ENCODE measurements at places on chromosomes 4 and X. TPM values are rescaled to one million over a fixed set of nuclear protein-coding genes. Genes with fewer than 3 reads are reported as not detected.

GRCh38 chrX:150543230-150544155 is 24.9 kb upstream of the MTM1 start:
- DNase-seq, result no peak

The RIPPLY1 gene
- total RNA-seq, result not detected

The H2AZ1 gene
- 1,257 TPM for total RNA-seq

The FGF5 gene
- 5.8 TPM for total RNA-seq

- DNase-seq, result no peak
Observed at GRCh38 chrX:33970028-33970967, 161.8 kb downstream of the FAM47A start.

DNA sequence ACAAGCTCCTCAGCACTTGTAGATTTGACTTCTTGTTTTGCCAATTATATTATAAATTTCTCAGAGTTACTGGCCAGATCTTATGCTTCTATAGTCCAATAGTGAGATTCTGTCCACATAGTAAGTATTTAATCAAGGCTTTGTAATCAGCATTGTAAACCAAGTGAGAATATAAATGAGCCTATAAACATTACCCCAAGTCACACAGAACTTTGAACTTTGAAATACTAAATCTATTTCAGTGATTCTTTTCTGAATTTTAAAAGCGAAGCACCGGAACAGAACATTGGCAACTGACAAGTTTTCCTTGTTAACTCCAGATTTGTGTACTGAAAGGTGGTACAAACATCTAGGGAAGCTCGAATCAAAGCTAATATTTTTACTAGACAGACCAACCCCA is 37.2 kb downstream of the PPM1K start:
- peak; percentile 4 for DNase-seq

The MCF2 gene
- total RNA-seq, result 0.07 TPM

GRCh38 chr4:148530114-148530513 is 87.9 kb upstream of the NR3C2 start:
- peak; percentile 50 for DNase-seq

The MEPE gene
- total RNA-seq, result not detected

GRCh38 chr4:2649604-2650114 is 106.5 kb downstream of the TNIP2 start:
- no peak for DNase-seq

The RRH gene
- not detected for total RNA-seq

DNA sequence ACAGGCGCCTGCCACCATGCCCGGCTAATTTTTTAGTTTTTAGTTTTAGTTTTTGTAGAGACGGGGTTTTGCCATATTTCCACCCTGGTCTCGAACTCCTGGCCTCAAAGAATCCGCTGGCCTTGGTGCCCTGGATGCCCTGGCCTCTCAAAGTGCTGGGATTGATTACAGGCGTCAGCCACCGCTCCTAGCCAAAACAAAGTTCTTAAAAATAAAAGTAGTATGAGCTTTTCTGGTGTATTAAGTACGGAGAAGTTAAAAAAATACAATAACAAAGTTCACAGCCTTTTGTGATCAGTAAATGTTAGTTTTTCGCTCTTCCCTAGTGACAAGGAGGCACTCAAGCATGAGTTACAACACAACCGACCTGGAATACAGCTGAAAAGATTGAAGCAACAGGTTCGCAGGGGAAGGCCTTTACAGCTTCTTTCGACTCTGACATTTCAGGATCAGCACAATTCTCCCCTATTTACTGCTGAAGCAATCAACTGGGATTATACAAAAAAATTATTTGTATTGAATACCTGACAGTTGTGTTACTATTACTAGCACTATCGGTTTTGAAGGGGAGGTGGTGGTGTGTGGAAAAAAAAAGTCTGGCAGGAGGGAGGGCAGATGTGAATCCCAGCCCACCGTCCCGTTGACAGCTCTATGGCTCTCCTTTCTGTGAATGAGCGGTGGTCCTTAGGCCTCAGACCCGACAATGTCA is 893 bp upstream of the METAP1 start:
- peak; percentile 23 for DNase-seq

DNA sequence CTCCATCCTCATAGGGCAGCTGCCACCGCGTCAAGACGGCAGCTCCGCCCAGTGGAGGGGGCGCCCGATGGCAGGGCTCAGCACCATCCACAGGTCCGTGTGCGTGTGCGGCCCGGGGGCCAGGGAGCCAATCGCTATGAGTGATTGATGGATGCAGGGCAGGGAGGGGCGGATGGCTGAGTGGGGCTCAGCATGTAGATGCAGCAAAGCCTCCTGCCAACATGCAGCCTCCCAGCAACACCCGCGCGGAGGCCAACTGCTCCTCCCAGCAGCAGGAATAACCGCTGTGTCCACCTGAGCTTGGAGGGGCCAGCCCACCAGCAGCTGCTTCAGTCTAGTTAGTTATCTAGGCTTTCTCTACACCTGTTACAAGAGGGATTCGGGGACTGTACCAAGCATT is 77.4 kb downstream of the MTMR1 start:
- no peak for DNase-seq

The MSX1 gene
- total RNA-seq, result 1.6 TPM

- DNase-seq, result no peak
Observed at GRCh38 chr4:14428125-14428524, 574.2 kb upstream of the CPEB2 start.

GRCh38 chrX:97401154-97401553 is 517.4 kb downstream of the RPA4 start:
- peak; percentile 39 for DNase-seq

DNA sequence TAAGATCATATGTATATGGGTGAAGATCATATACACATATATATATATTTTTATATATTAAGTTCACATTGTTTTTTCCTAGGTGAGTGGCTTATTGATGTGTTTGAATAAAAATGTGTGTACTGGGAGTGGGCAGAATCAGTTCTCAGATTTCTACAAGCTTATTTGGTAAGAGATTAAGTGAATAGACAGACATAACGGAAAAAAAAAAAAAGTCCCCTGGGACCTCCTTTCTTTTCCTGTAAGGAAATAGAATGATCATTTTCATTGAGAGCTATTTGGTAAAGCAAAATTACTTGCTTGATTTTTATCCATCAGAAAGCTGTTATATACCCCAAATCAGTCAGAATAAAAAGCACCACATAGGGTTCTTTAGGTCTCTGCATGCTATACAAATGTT is 597.7 kb downstream of the PCDH18 start:
- no peak for DNase-seq

GRCh38 chrX:46178763-46179162 is 366.5 kb downstream of the ZNF674 start:
- DNase-seq, result no peak

The RHOXF2 gene
- not detected for total RNA-seq

- DNase-seq, result no peak
Observed at GRCh38 chrX:121558886-121559285, 511.5 kb downstream of the GLUD2 start.

The MTM1 gene
- 4.1 TPM for total RNA-seq

The MAGIX gene
- 8.3 TPM for total RNA-seq

The CBLL2 gene
- total RNA-seq, result not detected

The MTMR8 gene
- 0.12 TPM for total RNA-seq

GRCh38 chr4:172962564-172963353 is 205.9 kb upstream of the GALNT7 start:
- no peak for DNase-seq

GRCh38 chrX:129791961-129792570 is 12.3 kb downstream of the SASH3 start:
- DNase-seq, result no peak

The FAM50A gene
- total RNA-seq, result 74.1 TPM

DNA sequence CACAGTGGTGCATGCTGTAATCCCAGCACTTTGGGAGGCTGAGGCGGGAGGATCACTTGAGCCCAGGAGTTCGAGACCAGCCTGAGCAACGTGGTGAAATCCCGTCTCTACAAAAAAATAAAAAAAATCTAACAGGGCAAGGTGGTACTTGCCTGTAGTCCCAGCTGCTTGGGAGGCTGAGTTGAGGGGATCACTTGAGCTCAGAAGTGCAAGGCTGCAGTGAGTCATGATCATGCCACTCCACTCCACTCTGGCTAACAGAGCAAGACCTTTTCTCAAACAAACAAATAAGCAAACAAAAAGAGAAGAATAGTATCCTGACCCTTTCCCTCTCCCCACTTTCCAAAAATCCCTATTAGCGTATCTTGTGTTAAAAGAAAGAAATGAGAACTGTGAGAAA is 52.7 kb downstream of the NPY1R start:
- DNase-seq, result no peak

- DNase-seq, result no peak
Observed at GRCh38 chrX:20412871-20413486, 146.3 kb upstream of the RPS6KA3 start.

- no peak for DNase-seq
Observed at GRCh38 chrX:97682991-97683840, 799.5 kb downstream of the RPA4 start.

DNA sequence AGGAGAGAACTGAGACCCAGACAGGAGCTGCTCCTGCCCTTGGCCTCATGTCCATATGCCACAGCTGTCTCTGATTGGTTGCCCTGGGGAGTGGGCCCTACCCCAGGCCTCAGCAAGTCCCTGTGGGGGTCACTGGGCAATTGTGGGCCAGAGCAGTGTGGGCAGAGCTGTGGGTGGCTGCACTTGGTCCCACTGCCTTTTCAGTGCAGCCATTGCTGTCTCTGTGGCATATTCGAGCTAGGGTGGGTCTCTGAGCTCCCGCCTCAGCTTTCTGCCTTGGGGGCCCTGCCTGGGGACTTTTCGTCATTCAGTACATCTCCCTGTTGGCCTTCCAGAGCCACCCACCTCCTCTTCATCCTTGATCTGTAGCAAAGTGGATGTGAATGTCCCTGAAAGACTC is 69.8 kb upstream of the LRPAP1 start:
- DNase-seq, result no peak

- DNase-seq, result no peak
Observed at GRCh38 chr4:127732623-127733328, 2.6 kb downstream of the SLC25A31 start.
